ENCODE measurements at places on chromosomes 3 and 15.
A peak's percentile ranks its signal among the peaks of the same experiment; 100 is the strongest.

- no peak for DNase-seq
These were observed 146.9 kb upstream of the EIF1B start for GRCh38 chr3:40162616-40163015.

GRCh38 chr3:64716110-64716710 lies 28.4 kb upstream of the ADAMTS9 start:
- DNase-seq, result no peak

GRCh38 chr3:26653811-26654425 lies 31.3 kb downstream of the LRRC3B start:
- DNase-seq, result peak; percentile 6

DNA sequence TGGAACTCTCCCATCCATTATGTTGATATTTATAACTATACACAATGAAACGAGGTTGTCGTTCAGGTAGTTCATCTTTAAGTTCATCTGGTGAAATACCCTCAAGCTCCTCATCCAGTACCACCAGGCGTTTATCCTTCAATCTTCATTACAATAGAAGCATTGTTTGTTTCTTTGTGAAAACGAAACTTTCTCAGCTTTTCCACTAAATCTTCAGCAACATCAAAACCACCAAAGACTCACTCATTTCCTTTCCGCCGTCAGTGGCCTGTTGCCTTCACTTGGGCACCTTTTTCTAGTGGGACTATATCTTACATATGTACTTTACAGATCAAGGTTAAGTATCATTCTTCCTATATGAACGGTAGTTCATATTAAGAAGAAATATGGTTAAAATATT lies 44.1 kb upstream of the TFG start:
- DNase-seq, result no peak

DNA sequence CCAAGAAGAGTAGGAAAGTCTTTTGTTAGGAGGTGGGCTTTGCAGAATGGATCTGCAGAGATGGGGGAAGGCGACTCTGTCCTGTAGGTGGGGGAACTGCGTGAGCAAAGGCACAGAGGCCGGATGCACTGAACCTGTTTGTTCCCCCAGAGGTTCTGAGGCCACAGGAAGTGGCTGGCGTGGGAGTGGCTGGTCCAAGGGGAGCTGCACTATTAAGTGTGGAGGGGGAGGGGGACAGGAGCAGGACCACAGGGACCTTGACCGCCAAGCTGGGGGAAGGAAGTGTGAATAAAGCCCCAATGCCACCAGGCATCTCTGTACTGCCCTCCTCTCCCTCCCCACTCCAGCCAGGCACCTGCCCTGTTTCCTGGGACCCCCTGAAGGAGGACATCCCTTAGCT lies 51.8 kb downstream of the CYP11A1 start:
- no peak for DNase-seq

DNA sequence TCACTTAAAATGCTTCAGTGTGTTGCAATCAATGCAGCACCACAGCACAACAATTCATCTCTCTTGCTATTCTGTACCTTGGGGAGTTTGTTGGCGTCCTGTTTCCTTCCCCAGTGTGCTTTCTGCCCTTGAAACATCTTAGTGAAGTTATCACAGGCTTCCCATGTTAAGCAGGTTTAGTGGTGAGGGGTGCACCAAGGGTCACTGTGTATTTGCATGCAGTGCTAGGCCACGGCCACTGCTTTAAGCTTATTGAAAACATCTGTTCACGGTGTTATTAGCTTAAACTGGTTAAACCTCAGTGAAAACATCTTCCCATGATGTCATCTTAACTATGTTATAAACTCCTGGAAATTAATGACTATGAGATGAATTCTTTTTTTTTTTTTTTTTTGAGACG lies 217.3 kb upstream of the GOLIM4 start:
- no peak for DNase-seq

GRCh38 chr3:86930181-86930580 lies 60.8 kb downstream of the VGLL3 start:
- no peak for DNase-seq

- DNase-seq, result no peak
These were observed 4.5 kb downstream of the PROK2 start for GRCh38 chr3:71780430-71780829.

GRCh38 chr3:143160437-143160836 lies 40.9 kb downstream of the CHST2 start:
- DNase-seq, result no peak

GRCh38 chr3:9349321-9350117 lies 13.3 kb upstream of the THUMPD3 start:
- DNase-seq, result peak; percentile 17

DNA sequence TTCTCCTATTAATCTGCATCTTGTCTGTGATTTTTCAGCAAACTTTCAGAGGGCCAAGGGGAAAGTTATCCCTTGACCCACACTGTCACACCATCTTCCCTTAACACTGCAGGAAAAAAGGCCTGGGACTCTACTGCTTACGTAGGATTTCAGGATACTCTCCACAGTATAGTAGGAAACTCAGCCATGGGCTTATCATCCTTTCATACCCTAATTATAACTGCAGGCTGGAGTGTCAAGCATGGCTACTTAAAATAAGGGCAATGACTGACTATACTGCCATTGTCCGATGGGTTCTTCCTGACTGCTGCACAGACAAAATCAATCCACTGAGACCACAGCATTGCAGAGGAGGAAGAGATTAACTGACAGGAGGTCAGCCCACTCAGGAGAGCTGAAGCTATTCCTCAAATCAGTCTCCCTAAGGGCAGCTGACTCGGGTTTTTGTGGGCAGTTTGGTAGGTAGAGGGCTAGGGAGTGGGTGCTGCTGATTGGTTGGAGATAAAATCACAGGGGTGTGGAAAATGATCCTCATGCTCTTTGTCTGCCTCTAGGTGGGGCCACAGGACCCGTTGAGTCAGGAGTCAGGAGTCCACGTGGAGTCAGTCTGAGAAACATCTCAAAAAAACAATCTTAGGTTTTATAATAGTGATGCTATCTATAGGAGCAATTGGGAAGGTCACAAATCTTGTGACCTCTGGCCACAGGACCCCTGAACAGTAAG lies 118.2 kb upstream of the STRIT1 start:
- DNase-seq, result no peak

DNA sequence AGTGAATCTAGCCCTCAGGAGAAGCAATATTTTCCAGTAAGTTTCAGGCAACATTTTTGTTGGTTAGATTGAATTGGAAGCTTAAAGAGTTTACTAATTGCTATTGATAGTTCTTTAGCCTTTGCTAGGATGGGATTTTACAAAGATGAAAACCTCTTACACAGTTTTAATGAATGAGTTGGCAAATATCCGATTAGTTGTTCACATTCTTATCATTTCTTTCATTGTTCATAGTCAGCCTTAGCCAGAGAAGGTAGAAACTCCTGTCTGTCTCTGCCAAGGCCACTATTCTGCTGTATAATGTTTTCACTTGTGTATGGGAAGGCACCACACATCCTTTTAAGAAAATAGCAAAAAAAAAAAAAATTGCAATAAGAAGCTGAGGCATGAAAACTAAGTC lies 222.0 kb upstream of the MANF start:
- no peak for DNase-seq

DNA sequence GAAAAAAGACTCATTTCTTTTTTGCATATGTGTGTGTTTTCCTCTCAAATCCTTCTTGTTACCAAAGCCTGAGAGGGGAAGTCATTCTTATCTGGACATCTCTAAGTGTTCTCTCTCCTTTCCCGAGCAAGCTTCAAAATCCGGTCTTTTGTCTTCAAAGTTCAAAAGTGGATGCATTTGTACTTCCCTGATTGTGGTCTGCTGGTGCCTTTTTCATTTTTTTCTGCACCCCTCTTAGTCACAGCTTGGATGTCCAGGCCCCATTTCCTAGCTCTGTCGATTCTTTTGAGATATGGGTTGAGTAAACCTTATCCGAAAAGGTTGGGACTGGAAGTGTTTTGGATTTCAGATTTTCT lies 34.8 kb downstream of the EHD4 start:
- no peak for DNase-seq

- no peak for DNase-seq
These were observed 530 bp upstream of the TUBGCP5 start for GRCh38 chr15:23039917-23040281.

- no peak for DNase-seq
These were observed 195.7 kb downstream of the STT3B start for GRCh38 chr3:31728403-31728802.

DNA sequence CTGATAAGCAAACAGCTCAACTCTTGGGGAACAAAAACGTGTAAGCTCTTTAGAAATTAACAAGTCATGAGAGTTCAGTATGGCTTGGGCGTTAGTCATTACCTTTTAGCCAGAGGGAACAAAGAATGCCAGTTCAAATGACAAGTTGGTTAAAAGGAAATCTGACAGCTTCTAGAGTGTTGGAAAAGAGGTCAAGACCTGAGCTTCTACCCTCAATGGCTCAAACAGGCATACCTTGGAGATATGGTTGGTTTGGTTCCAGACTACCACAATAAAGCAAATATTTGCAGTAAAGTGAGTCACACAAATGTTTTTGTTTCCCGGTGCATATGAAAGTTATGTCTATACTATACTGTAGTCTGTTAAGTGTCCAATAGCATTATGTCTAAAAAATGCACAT lies 136.1 kb downstream of the CACNA1D start:
- no peak for DNase-seq

DNA sequence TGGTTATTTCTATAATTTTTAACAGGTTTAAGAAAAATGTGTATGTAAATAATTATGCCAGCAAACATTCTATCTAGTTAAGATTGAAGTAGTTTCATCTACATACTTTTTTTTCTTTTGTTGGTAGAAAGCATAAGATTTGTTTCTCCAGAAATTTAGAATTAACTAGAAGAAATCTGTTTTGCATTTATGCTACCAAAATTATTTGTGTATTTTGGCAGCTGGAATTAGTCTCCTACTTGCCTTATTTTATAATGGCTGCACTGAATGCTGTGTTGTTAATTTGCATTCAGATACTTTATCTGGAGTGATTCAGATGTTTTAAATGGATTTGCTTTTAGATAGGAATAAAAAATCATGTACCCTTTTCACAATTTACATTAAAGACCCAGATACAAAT lies 100.2 kb upstream of the NAALADL2 start:
- DNase-seq, result no peak

- no peak for DNase-seq
These were observed 760.8 kb upstream of the ARPP21 start for GRCh38 chr3:34878488-34878887.

All from hepatocyte (in vitro differentiated cells).